ENCODE measurements at places on chromosomes 7 and 10.

- DNase-seq = no peak
Observed at GRCh38 chr10:77236700-77237099, 400.9 kb downstream of the KCNMA1 start.

DNA sequence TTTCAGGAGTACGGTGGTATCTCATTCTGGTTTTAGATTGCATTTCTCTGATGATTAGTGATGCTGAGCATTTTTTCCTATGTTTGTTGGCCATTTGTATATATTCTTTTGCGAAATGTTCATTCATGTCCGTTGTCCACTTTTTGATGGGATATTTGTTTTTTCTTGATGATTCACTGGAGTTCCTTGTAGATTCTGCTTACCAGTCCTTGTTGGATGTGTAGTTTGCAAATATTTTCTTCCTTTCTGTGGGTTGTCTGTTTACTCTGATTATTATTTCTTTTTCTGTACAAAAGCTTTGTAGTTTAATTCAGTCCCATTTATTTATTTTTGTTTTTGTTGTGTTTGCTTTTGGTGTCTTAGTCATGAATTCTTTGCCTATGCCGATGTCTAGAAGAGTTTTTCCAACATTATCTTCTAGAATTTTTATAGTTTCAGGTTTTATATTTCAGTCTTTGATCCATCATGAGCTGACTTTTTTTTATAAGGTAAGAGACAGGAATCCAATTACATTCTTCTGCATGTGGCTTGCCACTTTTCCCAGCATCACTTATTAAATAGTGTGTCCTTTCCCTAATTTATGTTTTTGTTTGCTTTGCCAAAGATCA, 320.5 kb downstream of the MAGI2 start:
- DNase-seq = no peak

- DNase-seq = no peak
Observed at GRCh38 chr10:47452495-47453140, 31.3 kb downstream of the ANXA8 start.

DNA sequence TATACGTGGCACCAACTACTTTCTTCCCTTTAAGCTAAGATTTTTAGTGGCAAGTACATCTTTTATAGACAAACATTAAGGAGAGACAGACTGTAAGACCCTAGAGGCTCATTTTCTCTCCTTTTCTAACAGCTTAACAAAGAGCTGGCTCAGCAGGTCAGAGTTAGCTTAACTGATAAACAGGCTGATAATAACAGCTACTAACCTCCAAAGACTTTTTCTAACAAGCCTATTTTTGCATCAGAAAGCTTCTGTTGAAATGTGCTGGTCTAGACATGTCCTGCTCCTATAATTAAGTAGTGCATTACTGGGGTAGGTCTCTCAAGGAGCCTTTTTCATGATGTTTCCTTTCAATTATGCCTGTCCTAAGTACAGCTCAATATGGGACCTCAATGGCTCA, 238.2 kb upstream of the FAM3C start:
- no peak for DNase-seq

DNA sequence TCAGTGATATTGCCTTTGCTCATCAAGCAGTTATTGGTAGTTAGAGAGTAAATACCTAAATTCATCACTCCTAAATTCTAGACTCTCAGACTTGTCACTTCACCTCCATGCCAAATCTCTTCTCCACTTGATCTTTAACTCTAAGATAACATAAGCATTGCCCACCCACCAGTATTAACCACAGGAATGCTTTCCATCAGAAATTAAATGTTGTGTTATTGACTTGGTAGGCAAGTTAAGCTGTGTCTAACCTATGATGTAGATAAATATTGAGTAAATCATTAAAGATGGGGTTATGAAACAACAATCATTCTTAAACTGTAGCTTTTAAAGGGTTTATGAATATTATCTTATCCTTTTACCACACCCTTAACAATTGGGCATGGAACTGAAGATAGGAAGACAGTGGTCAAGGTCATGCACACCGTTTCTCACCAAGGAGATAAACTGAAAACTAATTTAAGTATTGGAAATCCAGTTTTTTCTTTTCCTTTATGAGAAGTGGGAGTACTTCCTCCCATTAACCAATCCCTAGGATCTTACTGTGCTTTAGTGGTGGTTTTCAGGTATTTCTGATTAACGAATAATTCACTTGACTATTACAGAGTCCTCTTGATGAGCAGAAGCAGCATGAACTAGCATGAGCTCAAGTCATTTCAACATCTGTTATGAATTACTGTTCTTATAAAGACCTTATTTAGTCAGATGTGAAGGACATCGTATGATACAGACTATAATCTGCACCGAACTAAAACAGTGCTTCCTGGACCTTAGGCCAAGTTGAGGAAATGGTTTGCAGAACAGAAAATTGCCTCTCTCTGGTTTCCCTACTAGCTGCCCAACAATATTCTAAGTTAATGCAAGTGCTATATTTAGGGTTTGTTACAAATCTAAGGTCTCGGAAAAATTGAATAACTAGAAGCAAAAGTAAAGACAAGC, 142.0 kb downstream of the LCOR start:
- DNase-seq = peak; percentile 47

GRCh38 chr10:96626795-96627194, 40.0 kb upstream of the TM9SF3 start:
- DNase-seq = no peak

GRCh38 chr10:32751582-32751981, 206.4 kb downstream of the ITGB1 start:
- no peak for DNase-seq

- DNase-seq = no peak
Observed at GRCh38 chr10:132612571-132613504, 75.3 kb downstream of the INPP5A start.

DNA sequence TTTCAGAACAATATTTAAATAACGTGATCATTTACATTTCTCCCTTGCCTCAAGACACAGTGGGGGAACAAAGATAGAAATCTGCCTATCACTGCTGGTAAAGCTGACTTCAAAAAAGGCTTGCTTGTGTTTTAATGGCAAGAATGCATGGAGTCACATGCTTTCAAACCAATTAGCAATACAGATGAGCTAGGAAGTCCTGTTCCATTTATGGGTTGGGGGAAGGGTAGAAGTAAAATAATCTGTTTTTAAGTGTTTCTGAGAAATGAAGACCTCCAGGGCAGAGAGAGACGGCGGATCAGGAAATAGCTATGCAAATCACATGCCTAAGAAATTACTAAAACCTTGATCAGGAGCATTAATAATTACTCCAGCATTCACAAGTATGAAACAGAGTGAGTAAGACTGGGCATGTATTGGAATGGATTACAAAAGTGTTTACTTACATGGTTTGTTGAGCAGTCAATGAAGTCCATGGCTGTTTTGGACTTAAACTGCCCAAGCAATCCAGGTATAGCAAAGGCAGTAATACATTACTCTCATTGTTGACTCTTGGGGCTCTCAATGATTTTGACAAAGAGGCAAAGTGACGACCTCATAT, 142.0 kb downstream of the ARID5B start:
- peak; percentile 85 for DNase-seq

- no peak for DNase-seq
Observed at GRCh38 chr7:136900005-136900404, 31.6 kb downstream of the CHRM2 start.

DNA sequence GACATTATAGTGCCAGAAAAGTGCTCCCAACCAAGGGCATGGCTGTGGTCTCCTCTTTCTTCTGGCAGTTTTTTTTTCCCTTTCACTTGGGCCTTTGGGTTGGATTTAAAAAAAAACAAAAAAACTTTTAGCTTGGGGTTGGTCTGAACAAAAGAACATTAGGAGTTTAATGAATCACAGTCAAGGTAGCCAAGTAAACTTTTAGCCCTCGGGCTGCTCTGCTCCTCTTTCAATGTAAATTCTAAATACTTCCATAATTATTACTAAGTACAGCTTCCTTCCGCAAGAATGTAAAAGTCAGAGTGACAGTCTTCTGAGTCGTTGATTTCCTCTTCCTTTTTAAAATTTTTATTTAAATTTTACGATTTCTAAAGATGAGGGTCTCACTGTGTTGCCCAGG, 79.2 kb downstream of the NRF1 start:
- no peak for DNase-seq

DNA sequence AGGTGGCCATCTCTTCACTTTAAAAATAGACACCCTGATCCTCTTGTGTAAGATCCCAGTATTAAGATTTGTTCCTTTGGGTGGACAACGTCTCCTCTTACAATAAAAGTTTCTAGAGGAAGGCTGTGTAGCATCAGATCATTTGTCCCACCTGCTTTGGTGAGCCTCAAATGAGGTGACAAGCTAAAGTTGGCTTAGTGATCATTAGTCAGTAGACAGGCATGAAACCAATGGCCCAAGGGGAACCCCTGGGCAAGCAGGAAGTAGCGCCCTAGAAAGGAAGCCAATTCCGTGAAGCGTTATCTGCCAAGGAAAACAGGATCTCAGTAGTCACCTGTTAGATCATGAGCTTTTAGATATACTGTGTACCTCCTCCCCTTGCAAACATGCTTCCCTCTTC, 66.8 kb downstream of the PCGF5 start:
- DNase-seq = no peak

GRCh38 chr7:71541707-71542353, 409.9 kb downstream of the GALNT17 start:
- DNase-seq = no peak

DNA sequence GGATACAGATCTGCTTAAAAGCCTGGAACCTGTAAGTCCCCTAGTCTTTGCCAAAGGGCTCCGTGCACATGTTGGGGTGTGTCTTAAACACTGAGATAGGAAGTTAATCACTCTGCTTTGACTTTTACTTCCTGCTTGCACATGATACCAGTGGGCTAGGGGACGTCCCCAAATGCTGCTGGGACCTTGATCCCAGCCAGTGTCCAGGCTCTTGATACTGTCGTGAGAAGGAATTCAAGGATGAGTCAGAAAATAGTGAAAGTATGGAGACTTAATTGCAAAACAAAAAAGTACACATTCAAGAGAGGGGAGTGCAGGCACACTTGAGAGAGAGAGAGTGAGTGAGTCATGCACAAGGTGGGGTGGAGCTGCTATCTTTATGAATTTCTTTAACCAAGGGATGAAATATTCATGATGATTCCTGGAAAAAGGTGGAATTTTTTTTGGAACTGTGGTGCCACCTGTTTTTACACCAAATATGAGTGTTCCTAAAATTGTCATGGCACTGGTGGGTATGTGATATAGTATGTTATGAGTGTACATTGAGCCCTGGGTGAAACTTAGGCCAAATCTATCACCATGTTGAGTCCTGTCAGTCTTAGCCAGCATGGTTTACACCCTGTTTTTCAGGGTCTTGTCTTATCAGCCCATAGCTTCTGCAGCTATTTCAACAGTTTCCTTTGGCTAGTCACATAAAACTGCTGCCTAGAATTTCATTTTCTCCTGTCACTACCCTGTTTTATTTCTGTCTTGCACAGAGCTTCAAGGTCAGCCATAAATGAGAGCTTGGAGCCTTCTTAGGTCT, 88.3 kb upstream of the CYP26C1 start:
- peak; percentile 77 for DNase-seq

- no peak for DNase-seq
Observed at GRCh38 chr10:33955676-33956075, 621.2 kb upstream of the NRP1 start.

- no peak for DNase-seq
Observed at GRCh38 chr7:2239242-2239641, 2.8 kb downstream of the MRM2 start.

DNA sequence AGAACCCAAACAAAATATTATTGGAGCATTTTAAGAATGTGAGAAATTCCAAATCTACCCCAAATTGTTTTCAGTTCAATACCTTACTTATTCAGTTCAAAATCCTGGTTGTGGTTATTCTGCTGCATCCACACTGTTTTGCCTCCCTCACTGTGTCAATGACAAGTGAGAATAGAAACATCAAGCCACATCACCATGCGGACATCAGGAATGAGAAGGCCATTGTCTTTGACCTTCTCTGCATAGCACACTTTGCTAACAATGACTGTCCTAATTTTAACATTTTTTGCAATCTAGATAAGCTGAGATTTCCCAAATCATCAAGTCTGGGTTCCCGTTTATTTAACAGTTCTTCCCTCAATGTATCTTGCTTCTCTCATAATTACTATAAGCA, 93.7 kb downstream of the ELAPOR2 start:
- no peak for DNase-seq

GRCh38 chr7:103915680-103916357, 73.6 kb downstream of the RELN start:
- DNase-seq = no peak

GRCh38 chr10:34255035-34255434, 560.1 kb downstream of the PARD3 start:
- DNase-seq = no peak

- no peak for DNase-seq
Observed at GRCh38 chr10:24035761-24036160, 173.2 kb upstream of the KIAA1217 start.

DNA sequence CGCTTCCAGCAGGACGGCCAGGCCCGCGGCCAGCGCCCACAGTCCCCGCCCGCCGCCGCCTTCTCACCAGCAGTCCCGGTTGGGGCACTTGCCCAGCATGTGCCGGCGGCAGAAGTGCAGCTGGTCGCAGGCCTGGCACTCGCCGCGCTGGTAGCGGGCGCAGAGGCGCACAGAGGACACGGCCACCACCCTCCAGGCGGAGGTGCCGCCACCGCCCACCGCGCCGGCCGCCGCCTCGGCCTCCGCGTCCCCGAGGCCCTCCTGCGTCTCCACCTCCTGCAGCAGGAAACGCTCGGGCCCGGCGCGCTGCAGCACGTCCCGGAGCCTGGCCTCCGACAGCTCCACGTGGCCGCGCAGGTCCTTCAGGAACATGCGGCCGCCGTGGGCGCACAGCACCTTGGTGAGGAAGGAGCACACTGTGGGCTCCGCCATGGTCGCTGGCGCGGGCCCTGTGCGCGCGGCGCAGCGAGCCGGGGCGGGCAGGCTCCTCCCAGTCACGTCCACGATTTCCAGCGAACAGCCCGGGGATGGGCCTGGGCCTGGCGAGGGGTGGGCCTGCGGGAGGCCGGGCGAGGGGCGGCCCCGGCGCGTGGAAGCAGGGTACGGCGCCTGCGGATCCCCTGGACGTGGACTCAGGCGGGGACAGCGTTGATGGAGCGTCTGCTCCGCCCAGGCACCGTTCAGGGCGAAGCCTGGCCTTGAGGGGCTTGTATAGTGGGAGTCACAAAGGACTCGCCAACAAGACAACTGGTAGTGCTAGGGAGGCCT, at the start of gene ZC3HAV1L:
ZC3HAV1L (minus strand) TSS at position 457 of the 768 bp plus-strand sequence; CDS start at position 432, 25 bp downstream.
- no peak for DNase-seq

DNA sequence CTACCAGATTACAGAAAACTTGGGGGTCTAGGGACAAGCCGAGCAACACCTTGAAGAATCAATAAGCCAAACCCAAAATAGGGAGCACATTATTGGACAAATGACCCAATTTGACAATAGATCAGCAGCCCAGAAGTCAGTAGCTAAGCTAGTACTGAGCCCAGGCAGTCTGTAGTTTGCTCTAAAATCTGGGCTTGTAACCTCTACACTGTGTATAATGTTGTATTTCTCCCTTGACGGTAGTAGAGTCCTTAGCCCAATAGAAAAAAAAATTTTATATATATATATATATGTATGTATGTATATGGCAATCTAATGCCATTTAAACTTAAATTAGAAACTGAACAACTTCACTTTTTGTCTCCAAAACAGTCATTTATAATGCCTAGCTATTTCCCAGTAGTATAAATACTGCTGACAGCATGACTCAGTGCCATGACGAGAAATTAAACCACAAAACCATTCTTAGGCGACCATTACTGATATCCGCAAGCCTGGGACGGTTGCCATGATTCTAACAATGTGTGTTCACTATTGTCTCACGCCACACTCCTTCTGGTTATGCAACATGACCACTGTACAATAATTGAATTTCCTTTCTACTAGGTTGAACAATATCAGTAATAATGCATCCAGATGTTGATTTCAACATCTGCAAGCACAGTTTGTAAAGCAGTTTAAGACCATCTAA, 110.5 kb downstream of the IPMK start:
- DNase-seq = peak; percentile 93

- DNase-seq = no peak
Observed at GRCh38 chr10:67297637-67298181, 371.9 kb downstream of the LRRTM3 start.

Measured in BJ (cell line).